ENCODE measurements at places on chromosomes 16 and 17. TPM values are rescaled to one million over a fixed set of nuclear protein-coding genes. Genes with fewer than 3 reads are reported as not detected.

The KRT15 gene
- total RNA-seq, result 0.65 TPM

The QPRT gene
- total RNA-seq, result not detected

The AOC3 gene
- total RNA-seq, result not detected

The PRCD gene
- 1.5 TPM for total RNA-seq

The NPIPB6 gene
- 0.32 TPM for total RNA-seq

The CDH11 gene
- total RNA-seq, result 931 TPM
